ENCODE measurements at places on chromosomes 3 and 15. TPM values are rescaled to one million over a fixed set of nuclear protein-coding genes. Genes with fewer than 3 reads are reported as not detected.

- no peak for DNase-seq
Measured at GRCh38 chr3:72579191-72579580, 269.1 kb downstream of the SHQ1 start.

The GCSAM gene
- total RNA-seq, result not detected

The RNU5B-1 gene
- total RNA-seq, result not detected

DNA sequence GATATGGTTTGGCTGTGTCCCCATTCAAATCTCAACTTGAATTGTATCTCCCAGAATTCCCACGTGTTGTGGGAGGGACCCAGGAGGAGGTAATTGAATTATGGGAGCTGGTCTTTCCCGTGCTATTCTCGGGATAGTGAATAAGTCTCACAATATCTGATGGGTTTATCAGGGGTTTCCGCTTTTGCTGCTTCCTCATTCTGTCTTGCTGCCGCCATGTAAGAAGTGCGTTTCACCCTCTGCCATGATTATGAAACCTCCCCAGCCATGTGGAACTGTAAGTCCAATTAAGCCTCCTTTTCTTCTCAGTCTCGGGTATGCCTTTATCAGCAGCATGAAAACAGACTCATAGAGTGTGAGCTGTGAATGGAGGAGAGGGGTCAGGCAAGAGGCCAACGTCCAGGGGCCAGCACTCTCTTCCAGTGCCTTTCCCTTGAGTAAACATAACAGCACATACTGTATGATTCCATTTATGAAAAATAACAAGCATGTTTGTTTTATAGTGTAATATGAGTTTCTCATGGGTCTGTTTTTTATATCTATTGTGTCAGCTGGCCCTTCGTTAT, 16.3 kb upstream of the LCTL start:
- no peak for DNase-seq

- no peak for DNase-seq
Measured at GRCh38 chr15:52162260-52162659, 28.9 kb downstream of the GNB5 start.

- no peak for DNase-seq
Measured at GRCh38 chr3:31979001-31979697, 1.9 kb downstream of the OSBPL10 start.

The SLC6A1 gene
- 0.78 TPM for total RNA-seq

DNA sequence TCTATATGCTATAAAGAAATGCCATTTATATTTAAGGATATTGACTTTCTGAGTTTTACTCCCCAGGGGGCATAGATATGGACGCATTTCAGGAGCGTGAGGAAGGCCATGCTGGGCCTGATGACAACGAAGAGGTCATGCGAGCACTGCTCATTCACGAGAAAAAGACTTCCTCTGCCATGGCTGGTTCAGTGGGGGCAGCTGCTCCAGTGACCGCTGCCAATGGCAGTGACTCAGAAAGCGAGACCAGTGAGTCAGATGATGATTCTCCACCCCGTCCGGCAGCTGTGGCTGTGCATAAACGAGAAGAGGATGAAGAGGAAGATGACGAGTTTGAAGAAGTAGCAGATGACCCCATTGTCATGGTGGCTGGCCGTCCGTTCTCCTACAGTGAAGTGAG, 38.4 kb downstream of the GTF2E1 start:
- DNase-seq, result no peak

DNA sequence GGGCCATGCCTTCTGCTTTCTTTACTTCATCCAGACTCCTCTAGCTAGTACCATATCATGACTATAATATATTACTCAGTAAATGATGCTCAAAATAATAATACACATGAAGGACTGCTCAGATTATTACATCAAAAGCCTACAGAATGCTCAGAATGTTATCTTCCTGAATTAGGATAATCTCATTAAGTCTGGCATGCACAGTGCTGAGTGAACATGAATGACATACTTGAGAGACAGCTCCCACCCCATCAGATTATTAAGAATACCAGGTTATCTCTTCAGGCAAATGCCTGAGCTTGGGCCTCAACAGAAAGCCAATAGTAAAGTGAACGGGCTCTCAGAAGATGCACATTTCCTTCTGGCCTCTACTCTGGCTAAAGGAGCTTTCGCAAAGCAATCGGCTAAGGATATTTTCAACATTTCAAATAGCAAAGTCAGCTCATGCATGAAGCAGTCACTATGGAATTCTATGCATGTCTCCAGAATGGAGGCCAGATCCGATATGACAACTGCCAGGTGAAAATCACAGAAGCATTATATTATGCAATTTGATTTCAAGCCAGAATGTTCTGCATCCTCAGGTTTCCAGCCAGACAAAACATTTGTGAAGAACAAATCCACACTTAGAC, 122.6 kb downstream of the KCNMB2 start:
- DNase-seq, result no peak

- no peak for DNase-seq
Measured at GRCh38 chr3:158160958-158161357, 51.1 kb downstream of the RSRC1 start.

- no peak for DNase-seq
Measured at GRCh38 chr3:42892169-42892568, 13.8 kb upstream of the ZNF662 start.

The GJD2 gene
- total RNA-seq, result not detected

GRCh38 chr3:190121383-190121782, 686 bp upstream of the P3H2 start:
- DNase-seq, result no peak

DNA sequence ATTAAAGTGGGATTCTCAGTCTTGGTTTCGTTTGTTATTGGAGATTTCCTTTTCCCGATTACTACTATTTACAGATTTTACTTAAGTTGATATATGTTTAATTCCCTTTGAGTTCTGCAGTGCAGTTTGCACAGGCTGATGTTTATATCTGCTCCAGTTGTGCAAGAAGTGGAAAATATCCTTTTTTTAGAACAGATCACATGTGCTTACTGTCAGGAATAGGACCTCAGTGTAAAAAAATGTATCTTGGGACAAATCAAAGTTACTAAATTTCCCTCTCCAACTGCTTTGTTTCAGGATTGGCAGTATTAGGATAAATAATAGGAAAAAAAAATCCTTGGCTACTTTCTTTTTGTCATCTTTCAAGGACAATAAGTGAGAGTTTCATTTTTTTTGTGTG, 6.9 kb downstream of the MITF start:
- no peak for DNase-seq

DNA sequence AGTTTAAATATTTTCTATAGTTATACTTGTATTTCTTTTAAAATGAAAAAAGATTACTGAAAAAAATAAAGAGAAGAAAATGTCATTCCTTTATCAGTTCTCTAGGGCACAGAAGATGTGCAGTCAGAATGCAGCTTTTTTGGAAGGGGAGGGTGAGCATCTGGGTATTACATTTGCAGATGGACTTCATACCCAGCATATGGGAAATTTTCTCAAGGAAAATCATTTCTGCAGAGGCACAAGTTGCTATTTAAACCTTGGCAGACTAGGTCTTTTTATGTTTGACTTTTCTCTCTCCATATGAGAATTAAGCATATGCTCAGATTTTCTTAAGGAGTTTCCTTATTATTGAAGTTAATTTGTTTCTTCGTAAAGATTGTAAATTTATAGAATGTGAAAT, 39.5 kb upstream of the ZNF385D start:
- DNase-seq, result no peak

- DNase-seq, result no peak
Measured at GRCh38 chr3:101081999-101082398, 88.8 kb upstream of the ABI3BP start.

The RBPMS2 gene
- 40.6 TPM for total RNA-seq

The GATM gene
- total RNA-seq, result 24.5 TPM

DNA sequence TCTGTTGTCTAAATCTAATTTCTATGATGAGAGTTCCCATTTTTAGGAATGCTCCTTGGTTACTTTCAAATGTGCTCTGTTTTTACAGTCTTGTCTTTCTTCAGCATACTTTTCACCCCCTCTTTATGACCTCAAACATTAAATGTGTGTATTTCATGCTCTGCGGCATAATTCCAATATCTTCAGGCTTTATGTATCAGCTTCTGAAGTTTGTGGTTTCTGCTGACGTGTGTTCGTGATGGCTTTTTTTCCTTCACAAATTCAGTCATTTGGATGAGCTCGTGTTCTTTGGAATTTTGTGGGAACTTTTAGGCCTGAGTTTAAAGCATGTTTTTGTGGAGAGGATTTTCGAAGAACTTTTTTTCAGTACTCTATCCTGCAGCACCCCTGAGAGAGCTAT, 97.7 kb upstream of the CHRNA7 start:
- no peak for DNase-seq

DNA sequence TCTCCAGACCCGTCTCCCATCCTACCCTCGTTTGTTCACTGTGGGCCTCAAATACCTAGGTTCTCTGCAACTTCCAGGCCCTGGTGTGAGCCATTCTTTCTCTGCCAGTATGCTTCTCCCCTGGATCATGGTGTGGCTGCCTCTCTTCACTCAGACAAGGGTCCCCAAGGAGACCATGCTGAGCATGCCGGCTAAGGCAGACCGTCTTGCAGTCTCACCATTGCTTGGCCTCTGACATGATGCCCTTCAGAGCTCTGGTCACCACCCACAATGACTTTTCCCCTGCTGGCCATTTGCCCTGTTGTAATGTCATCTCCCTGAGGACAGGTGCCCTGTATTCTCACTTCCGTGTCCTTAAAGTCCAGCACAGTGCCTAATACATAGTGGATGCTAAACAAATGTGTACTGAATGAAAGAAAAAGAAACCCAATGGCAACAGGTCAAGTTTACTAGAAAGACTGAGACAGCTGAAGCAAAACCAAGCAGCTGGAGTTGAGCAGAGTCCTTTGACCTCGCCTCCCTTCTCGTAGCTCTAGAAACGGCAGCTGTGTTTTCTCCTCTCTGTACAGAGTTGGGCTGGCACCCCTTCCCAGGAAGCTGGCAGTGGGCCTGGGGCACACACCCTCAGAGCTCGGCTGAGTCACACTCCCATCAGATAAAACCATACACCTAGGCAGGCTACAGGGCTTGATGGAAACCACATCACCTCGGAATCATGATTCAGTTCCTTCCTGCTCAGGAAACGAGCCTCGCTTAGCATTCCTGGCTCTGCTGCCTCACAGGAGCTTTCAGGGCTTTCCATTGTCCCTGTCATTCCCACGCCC, 8.6 kb downstream of the TLR9 start:
- no peak for DNase-seq

GRCh38 chr3:46946416-46946815, 30.1 kb downstream of the CCDC12 start:
- no peak for DNase-seq

DNA sequence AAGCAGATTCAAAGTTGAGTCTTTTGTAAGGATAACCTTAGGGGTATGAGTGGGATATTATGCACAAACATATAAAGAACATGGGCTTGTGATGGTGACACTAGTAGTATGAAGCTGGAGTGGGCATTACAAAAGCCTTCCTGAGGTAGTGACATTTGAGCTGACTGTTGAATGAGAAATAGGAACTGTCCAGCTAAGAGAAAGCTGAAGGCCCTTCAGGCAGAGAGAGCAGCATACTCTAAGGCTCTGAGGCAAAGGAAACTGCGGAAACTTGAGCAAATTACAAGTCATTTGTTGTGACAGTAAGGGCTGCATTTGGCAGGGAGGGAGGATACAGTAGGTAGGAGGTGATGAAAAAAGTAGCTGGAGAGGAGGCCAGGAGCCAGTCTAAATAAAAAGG, 190.7 kb upstream of the CD96 start:
- DNase-seq, result no peak

The RTP4 gene
- total RNA-seq, result 1.3 TPM

DNA sequence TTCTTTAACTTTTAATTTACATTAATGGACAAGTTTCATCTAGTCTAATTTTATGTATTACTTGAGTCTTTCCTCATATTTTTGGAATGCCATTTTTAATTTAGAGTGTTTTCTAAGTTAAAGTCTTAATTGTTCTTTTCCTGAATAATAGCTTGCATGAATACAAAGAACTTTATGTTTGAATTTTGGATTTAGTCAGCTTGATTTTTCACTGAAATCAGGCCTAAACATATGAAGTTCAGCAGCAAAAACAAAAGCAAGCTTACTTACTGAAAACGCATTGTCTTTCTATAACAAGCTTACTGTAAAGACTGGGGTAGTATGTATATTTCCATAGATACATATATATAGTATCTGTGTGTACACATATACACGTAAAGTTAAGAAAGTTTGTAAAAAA, 126.0 kb downstream of the ZBTB20 start:
- no peak for DNase-seq

The PODXL2 gene
- total RNA-seq, result 3.1 TPM

DNA sequence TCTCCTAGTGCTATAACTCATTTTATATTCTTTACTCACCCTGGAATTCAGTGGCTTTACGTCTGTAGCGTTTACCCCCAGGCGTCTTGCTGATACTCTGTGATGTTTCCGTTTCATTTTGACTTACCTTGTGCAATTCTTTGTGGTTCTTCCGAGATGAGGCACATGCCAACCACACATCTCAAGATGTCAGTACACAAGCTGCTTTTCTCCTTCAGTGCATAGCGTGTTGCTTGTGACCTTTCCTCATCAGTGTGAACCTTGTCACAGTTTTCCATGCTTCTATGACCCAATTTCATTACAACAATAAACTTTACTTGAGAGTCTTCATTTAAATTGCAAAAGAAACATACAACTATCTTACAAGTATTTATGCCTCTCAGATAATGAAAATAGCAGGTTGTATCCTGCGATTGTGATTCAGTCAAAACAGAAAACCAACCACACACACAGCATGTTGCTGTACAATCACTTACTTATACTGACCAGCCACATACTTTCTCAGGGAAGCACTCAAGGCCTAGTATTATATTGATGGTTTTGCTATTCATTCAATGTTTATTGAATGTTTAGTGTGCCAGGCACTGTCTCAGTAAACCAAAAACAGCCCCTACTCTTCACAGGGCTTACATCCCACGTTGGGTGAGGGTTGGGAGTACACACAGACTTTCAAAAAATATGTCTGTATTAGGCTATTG, 4.6 kb upstream of the TBL1XR1 start:
- DNase-seq, result no peak

DNA sequence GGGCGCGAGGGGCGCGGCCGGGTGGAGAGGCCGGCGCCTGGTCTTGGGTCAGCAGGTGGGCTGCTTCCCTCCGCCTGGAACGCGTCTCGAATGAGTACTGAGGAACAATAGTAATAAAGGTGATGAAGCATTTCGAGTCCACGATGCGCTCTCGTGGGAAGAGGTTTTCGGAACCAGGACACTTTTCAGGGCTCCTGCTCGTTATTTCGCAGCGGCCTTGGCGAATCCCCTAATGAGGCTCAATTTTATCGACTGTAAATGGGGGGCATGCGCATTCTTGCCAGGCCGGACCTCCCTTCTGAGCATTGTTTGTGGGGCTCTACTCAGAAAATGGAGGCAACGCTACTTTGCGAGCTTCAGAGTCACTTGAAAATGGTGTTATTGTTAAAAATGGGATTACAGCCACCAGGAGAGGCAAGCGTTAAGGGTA, 1.2 kb downstream of the NR2C2 start:
- DNase-seq, result no peak

GRCh38 chr3:179852142-179852905, 184.4 kb downstream of the PEX5L start:
- DNase-seq, result no peak
